EH (cell line): ENCODE measurements at places on chromosomes 2 and 18.

- DNase-seq: no peak
These were observed 31.3 kb upstream of the TMEM131 start for GRCh38 chr2:98026927-98027522.

DNA sequence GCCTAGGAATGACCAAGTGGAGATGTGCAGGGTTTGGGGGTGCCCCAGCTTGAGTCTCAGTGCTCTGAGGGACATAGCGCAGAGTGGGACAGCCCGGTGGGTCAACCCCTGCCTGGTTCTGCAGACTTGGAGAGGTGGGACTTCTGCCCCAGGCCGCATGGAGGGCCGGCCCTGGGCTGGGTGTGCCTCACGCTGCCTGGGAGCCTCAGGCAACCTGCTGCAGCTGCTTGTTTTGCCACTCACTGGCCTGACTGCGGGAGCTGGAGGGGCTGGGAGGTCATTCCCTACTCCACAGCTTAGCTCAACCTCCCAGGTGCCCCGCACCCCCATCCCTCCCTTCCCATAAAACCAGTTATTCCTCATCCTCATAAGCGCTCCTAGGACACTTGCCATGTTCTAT is 33.1 kb downstream of the ODC1 start:
- no peak for DNase-seq

DNA sequence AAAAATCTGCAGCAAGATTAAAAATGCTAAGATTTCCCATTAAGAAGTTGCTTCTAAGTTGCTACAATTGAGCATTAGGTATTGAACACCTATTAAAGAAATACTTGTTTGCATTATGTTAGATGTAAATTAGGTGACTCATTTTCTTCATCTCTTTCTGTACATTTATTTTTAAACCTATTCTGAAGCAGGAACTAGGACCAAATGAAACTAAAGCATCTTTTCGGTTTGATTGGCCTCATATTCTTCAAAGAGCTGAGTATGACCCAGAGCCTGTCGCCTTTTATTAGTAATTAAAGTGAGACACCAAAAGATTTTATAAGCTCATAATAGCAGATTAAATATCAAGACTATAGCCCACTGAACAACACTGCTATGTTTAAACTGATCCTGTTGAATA is 83.4 kb upstream of the ZEB2 start:
- DNase-seq: no peak

- DNase-seq: no peak
These were observed 110.2 kb upstream of the RBBP8 start for GRCh38 chr18:22822841-22823508.

DNA sequence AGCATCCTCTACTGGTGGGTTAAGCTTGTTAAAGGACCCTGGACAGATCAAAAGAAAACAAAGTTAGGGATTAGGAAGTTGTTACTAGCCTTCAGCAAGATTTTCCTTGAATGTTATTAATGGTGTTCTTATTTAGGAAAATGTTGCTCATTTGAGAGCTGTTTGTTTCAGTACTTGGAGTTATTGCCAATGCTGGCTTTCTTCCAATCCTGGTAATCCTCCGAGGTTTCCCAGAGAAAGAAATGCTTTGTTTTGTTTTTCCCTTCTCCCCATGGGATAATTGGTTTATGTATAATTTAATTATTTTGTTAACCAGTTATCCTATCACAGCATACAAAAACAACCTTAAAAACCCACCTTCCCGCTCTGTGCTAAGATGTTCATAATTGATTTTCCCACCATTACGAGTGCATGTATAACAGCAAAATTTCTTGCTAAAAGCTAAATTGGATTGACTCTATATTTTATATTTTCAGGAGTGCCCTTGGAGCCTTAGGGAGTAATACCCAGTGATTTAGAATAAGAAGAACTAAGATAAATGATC is 79.8 kb downstream of the MGAT5 start:
- DNase-seq: peak; percentile 20

GRCh38 chr2:71926876-71927756 is 220.5 kb downstream of the CYP26B1 start:
- no peak for DNase-seq

DNA sequence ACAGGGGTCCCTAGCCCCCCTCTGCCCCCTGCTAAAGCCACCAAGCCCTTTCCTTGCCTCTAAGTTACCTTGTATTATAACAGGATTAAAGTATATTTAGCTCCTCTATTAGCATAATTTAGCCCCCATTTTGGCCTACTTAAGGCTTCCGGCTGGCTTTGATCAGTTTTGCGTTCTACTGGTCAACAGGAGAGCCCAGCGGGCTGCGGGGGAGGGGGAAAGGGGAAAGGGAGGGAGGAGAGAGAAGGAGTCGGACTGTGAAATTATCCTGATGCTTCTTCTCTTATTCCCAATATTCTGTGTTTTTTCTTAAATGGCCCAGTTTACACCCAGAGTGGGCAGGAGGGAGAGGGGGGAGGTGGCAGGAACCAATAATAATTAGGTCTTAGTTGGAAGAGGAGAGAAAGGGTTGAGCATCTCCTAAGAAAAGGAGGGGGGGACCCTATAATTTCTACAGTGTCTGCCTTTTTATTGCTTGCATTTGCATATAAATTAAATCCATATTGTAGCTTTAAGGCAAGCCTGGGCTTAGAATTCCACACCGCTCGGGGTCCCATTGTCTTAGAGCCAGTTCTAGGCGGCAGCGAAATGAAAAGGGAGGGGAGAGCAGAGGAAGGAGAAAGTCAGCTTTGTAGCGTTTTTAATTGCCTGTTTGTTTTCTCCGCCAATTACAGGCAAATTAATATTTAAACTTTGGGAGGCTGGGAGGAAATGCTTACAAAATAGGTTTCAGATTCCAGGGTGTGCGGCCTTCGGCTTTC is 39.6 kb downstream of the EN1 start:
- no peak for DNase-seq

DNA sequence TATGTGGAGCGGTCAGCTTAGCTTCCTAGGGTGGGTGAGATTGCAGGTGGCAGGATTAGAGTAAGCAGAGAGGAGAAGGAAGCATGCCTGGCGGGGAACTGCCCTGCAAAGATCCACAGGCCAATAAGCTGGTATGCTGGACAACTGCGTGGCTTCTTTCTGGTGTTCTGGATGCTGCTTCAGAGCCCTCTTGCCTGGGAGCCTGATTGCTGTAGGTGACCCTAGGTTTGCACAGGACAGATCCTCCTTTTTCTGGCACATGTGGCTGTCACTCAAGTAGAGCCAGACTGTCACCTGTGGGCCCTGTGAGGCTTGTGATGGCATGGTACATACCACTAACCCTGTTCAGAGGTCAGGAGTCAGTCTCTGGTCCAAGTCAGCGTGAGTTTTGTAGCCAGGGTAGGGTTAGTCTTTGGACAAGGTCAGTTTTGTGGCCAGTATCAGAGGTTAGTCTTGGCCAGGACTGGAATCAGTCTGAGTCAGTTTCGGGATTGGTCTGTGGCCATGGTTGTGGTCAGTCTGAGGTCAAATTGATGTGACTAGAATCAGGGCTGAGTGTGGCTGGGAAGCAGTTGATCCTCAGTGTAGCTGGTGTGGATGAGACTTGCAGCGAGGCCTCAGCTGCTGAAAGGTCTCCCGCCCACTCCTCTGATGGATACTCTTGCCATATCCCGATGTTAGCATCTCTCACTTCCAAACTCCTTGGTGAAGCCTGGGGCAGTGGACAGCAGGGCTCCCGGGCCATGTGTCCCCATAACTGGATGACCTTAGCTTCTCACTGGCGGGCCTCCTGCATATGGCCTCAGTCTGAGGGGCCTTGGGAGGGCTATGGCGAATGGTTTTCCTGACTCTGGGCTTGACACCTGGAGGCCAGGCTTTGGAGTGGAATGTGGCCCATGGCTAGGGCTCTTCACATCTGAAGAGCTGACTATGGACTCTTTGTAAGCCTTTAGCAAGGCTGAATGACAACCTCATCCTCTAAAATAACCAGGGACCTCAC is 260.5 kb downstream of the DYSF start:
- peak; percentile 64 for DNase-seq

DNA sequence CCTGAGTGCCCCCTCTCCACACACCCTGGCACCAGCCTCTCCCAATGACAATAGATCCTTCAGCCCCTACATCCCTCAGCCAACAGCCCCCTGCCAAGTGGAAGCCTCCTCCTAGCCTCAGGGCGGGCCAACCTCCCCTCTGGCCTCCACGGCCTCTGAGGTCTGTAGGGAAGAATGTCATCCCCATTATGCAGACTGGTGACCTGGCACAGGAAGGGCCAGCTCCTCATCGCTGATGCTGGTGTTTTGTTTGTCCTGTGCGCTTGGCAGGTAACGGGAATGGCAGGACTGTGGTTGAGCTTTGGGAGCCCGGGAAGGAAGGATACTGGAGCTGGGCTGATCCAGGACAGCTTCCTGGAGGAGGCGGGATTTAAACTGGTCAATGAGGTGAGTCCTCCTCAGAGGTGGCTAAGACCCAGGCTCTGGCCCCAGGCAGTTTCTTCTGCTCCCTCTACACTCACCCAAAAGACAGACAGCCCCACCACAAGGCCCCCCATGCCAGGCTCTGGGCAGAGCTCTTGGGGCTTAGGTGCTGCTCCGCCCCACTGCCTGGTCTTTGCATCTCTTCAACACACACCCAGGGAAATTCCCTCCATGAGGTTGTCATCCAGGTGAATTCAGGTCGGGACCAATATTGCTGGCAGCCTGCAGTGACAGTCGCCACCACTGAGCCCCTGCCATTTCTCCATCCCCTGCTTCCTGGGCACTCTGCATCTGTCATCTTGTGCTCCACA is 75.2 kb upstream of the SMAD7 start:
- DNase-seq: no peak

DNA sequence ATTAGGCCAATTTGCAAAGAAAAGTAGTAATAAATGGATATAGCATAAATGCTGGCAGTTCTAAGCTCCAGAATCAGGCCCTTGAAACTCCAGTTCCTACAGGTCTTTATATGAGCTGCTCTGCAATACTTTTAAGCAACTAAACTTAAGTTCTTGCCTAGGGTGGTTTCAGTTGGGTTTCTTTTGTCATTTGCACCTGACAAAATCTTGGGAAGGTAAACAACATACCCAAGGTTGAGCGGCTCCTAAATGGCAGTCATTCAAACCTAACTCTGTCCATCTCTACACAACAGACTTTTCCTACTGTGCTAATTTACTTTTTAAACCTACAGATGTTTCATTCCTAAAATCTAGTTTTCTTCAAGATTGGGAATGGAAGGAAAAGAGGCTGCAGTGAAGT is 9.3 kb upstream of the KANSL1L start:
- DNase-seq: no peak

DNA sequence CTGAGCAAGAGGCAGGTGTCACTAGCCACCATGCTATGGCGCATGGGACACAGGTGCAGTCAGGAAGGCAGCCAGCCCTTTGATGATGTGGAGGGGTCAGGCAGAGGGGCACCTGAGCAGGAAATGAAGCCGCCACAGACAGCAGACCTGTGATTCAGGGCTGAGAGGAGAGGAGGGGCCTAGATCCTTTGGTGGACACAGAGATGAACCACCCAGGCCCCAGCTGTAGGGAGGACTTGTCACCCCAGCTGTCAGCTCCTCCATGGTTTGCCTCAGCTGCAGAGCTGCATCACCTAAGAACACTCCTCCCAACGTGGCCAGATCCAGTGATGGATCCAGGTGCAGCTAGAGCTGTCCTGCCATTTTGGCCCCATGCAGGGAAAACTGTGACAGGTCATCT is 11.6 kb downstream of the ASB18 start:
- no peak for DNase-seq

GRCh38 chr2:235568431-235568830 is 74.6 kb downstream of the AGAP1 start:
- DNase-seq: no peak
